Activated naive CD4-positive, alpha-beta T cell (primary cell): ENCODE measurements at places on chromosomes 6 and 20.

DNA sequence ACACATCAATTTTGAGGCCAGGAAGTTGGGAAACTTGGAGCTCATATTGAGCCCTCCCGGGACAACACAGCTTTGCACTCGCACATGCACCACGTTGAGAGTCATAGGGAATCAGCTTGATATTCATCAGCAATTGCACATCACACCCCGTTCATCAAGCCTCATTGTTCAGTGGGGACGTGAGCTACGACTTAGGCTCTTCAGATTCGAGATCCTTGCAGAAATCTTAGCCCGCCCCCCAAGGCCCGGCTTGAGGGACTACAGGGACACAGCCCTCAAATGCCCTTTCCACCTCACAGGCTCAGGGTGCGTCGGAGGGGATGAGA is 93.0 kb upstream of the MAFB start:
- DNase-seq: no peak

GRCh38 chr6:123321020-123321419 is 315.7 kb downstream of the TRDN start:
- no peak for DNase-seq

- no peak for DNase-seq
These were observed 1288.6 kb upstream of the GJE1 start for GRCh38 chr6:140844167-140844566.

DNA sequence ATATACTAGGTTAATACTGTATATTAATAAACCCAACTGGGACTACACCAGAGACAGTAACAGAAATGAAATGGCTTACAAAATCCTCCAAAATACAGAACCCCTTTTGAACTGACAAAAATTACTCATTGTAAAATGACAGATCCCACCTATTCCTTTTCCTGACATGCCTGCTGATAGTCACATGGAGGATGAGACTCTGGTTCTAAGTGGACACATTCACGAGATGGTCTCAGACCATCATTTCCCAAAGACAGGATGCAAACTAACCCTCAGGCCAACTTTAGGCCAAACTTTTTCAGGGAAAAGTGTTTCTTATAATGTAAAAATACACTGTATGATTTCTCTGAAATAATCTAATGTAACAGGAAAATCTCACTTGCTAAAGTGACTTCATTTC is 22.5 kb downstream of the TBC1D7 start:
- no peak for DNase-seq

DNA sequence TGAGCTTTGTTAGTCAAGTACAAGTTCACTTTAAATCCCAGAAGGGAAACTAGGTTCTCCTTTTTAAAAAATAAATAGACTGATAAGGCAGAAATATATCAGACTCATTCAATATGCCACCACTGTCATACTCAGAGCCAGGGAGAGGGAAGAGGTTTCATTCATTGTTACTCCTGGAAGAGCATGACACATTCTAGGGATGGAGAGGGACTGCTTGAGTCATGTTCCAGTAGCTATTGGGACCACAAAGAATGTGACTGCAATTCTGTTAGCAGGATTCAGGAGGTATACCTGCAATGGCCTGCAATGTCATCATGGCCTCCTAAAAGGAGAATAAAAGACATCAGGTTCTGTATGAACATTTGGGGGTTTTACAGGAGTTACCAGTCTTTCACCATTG is 167.6 kb downstream of the TFAP2B start:
- no peak for DNase-seq

GRCh38 chr20:23315099-23315498 is 35.5 kb upstream of the NXT1 start:
- no peak for DNase-seq

DNA sequence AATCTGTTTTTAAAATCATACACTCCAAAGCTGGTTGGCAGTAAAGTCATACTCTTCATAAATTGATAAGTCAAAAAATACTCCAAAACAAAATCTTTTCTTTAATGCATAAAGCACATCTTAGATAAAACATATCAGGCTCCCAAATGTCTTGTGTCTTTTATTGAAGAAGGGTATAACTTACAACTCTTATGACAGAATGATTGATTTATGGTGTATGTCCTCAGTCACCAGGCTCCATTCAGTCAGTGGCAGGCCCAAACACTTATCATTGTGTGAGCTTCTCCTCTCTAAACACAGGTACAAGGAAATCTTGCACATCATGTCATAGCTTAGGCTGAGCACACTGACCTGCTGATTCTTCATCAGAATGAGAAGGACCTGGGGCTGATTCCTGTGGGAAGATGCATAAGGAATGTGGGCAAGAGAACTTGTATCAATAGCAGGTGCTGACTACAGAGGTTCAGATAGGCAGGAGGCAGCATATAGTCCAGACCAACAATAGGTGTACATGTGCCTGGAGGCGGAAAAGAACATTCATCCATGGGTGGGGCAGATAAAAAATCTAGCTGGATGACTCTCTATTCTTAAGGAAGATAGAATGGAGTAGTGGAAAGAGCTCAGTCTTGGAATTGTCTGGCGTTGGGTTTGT is 1.9 kb downstream of the CALHM5 start:
- DNase-seq: no peak

DNA sequence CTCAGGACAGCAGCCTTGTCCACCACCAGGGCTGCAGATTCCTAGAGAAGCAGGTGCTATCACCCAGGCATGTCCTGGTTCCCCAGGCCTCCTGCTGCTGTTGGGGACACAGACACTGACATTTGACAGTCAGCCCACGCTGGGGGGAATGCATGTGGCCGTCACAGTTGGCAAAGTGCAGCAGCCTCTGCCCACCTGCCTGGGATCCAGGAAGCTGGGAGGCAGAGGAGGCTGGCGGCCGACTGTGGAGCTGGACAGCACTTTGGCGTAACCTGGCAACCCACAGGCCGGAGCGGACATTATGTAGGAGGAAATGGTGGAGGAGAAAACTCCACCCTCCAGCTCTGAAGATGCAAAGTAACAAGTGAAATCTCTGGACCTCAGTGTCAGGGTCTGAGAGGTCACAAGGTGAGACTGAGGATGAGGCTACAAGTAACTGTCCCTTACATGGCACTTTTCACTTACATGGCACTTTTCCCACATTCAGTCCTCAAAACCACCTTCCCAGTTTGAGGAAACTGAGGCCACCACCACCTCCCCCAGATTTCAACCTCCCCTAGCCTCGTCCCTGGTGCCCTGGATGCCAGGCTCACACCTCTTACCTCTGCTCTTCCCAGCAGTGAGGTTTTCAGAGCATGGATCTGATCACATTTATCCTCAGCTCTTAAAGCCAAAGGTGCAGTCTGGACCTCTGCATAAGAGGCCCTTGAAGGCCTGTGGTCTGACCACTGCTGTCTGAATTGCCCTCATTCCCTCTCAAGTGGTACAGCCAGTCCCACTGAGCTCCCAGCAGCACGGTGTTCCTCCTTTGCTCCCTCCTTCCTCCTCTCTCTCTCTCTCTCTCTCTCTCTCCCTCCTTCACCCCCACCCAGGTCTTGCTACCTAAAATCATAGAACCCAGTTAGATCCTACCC is 8.7 kb downstream of the MAP1LC3A start:
- DNase-seq: no peak

GRCh38 chr20:4671015-4671414 is 50.7 kb upstream of the PRND start:
- DNase-seq: no peak
